ENCODE measurements at places on chromosomes 1 and 21. TPM values are rescaled to one million over a fixed set of nuclear protein-coding genes. Genes with fewer than 3 reads are reported as not detected.

The SLC35F3 gene
- polyA plus RNA-seq, result not detected

The GBP4 gene
- 15.7 TPM for polyA plus RNA-seq

The COL9A2 gene
- 9.1 TPM for polyA plus RNA-seq

The CFH gene
- polyA plus RNA-seq, result 0.89 TPM

The AVPR1B gene
- polyA plus RNA-seq, result 0.10 TPM

The TEX38 gene
- 0.09 TPM for polyA plus RNA-seq

The SLAMF9 gene
- not detected for polyA plus RNA-seq

The KRTAP7-1 gene
- polyA plus RNA-seq, result not detected

The SGIP1 gene
- not detected for polyA plus RNA-seq

The FAM151A gene
- polyA plus RNA-seq, result 1.8 TPM

The TRAF5 gene
- polyA plus RNA-seq, result 1.6 TPM

The SPAG17 gene
- not detected for polyA plus RNA-seq

The OLIG2 gene
- not detected for polyA plus RNA-seq

The SYT2 gene
- polyA plus RNA-seq, result 0.03 TPM

The LCE2B gene
- polyA plus RNA-seq, result not detected

All from small intestine (tissue), 16 donors.